ENCODE measurements at places on chromosomes 1 and 21. TPM values are rescaled to one million over a fixed set of nuclear protein-coding genes. Genes with fewer than 3 reads are reported as not detected.

GRCh38 chr1:54551891-54552290 is 3.9 kb downstream of the ACOT11 start:
- DNase-seq: no peak
- H3K4me1 ChIP-seq: peaks cover 14% of the 10 kb centered on the region
- no peak overlapping the region for H3K4me3 ChIP-seq
- no peak overlapping the region for H3K27ac ChIP-seq
- H3K27me3 ChIP-seq: no peaks in the 10 kb centered on the region

- H3K36me3 ChIP-seq: no peaks in the 10 kb centered on the region
- no peak overlapping the region for H3K4me3 ChIP-seq
- no peak overlapping the region for H3K27ac ChIP-seq
- no peaks in the 10 kb centered on the region for H3K4me1 ChIP-seq
- no peak for DNase-seq
- H3K27me3 ChIP-seq: no peaks in the 10 kb centered on the region
Measured at GRCh38 chr21:42695697-42696380, 42.4 kb downstream of the PDE9A start.

DNA sequence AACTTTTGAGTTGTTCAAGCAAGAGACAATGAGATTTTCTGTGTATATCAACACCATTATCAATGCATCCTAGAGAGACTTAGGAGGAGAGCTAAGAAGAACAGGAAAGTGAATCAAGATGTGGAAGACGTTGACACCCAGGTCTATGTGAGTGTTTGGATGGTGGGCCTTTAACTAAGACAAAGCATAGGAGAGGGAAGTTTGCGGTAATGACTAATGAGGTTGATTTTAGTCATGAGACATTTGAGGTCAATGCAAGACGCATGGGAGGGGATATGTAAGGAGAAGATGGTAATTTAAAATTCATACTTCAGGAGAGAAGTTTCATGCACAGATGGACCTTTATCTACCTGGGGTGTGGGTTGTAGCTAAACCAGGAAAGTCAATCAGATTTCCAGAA is 269.6 kb downstream of the VAV3 start:
- H3K27ac ChIP-seq: no peak overlapping the region
- no peaks in the 10 kb centered on the region for H3K27me3 ChIP-seq
- H3K4me1 ChIP-seq: peaks cover 4% of the 10 kb centered on the region
- no peak overlapping the region for H3K4me3 ChIP-seq
- no peak for DNase-seq

Gene CR1
- 0.20 TPM for total RNA-seq

Data from hepatocyte (in vitro differentiated cells).